Sigmoid colon (tissue), 7 donors: ENCODE measurements at places on chromosomes 5 and 9. TPM values are rescaled to one million over a fixed set of nuclear protein-coding genes. Genes with fewer than 3 reads are reported as not detected.

TNFSF8 gene
- total RNA-seq, result 1.4 TPM

DNA sequence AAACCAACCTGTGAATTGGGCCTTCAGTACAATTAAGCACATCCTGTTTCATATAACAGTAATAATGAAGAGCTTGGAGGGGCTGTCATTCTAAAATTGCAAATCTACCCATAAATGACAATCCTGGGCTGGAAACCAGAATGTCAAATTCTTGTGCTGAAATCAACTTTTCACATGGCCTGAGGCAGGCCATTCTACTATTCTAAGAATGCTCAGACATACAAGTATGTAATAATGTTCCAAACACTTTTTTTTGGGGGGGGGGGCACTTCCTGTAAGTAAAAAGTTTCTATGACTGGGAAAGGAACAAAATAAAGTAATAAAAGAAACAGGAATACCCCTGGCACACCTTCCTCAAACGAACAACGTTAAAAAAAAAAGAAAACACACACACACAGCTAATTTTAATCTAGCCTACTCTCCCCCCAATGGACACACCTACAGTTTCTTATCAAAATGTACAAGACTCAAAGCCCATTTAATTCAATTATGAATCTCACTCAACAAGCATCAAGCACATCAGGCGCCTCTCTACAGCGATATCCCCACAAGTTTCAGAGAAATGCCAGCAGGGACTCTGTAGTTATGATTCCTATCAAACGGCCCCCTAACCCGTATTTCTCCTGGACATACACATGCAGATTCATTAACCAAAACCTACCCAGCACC lies 1.4 kb downstream of the ETF1 start:
- H3K4me1 ChIP-seq, result peaks cover 55% of the 10 kb centered on the region
- peak overlapping the region; percentile 95 for H3K27ac ChIP-seq
- no peaks in the 10 kb centered on the region for H3K36me3 ChIP-seq
- no peak for DNase-seq

DNA sequence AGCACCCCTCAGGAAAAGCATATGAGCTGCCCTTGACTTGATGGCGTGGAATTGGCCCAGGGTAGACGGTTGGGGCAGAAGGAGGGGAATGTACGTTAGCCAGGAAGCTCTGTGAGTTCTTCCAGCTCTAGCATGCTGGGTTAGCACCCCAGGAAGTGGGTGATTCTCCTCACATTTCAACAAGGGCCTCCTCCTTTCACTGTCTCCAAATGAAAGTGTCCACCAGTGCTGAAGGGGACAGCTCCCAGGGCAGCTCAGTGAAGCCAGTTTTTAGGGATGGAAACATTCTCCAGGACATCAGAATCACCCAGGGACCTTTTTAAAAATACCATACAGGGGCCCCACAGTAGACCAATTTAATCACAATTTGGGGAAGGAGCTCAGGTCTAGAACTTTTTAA lies 17.2 kb upstream of the AFAP1L1 start:
- no peaks in the 10 kb centered on the region for H3K4me1 ChIP-seq
- no peak overlapping the region for H3K27ac ChIP-seq
- no peak overlapping the region for H3K4me3 ChIP-seq

DNA sequence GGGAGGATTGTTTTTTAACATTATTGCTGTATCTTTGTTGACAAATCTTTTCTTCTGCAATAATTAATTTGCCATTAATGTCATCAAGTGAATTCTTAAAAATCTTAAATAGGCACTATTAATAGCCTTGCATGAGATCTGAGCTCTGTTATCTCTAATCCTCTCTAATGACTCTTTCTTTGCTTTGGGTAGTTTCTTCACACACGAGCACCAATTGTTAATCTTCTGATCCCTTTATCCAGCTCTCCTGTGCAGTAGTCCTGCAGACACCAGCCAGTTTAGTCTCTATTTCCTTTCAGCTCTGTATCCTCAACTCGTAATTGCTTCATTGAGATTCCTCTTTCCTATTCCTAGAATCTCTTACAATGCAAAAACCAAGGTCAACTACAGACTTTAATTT lies 8.1 kb downstream of the SPINK14 start:
- H3K36me3 ChIP-seq, result no peaks in the 10 kb centered on the region
- no peak overlapping the region for H3K27ac ChIP-seq
- H3K4me3 ChIP-seq, result no peak overlapping the region
- no peaks in the 10 kb centered on the region for H3K27me3 ChIP-seq

SPATA31C1 gene
- total RNA-seq, result not detected

GRCh38 chr5:122173474-122174415 lies 44.4 kb downstream of the ZNF474 start:
- DNase-seq, result no peak
- H3K4me3 ChIP-seq, result no peak overlapping the region
- no peaks in the 10 kb centered on the region for H3K36me3 ChIP-seq
- H3K4me1 ChIP-seq, result peaks cover 11% of the 10 kb centered on the region

DNA sequence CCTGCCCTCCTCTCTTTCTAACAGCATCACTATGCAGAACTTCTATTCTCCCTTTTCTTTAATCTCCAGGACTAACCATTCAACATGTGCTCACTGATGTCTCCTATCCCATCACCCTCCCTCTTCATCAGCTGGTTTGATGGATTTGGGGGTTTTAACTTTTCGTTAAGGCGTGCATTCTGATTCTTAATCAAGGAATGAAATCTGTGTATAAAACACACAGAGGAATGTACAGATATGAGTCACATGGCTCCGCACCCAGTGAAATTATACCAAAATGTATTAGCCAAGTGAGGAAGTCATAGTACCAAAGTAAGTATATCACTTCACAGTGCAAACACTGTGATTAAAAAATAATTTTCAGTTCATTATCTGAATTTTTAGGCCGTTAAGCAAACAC lies 35.2 kb downstream of the MARCHF11 start:
- H3K36me3 ChIP-seq, result no peaks in the 10 kb centered on the region
- no peaks in the 10 kb centered on the region for H3K27me3 ChIP-seq
- no peaks in the 10 kb centered on the region for H3K4me1 ChIP-seq
- H3K4me3 ChIP-seq, result no peak overlapping the region

- H3K4me1 ChIP-seq, result no peaks in the 10 kb centered on the region
- no peaks in the 10 kb centered on the region for H3K36me3 ChIP-seq
- no peak overlapping the region for H3K4me3 ChIP-seq
- no peak for DNase-seq
- no peaks in the 10 kb centered on the region for H3K27me3 ChIP-seq
Observed at GRCh38 chr5:15621094-15621493, 121.1 kb downstream of the FBXL7 start.

ITGA2 gene
- 1.9 TPM for total RNA-seq

DNA sequence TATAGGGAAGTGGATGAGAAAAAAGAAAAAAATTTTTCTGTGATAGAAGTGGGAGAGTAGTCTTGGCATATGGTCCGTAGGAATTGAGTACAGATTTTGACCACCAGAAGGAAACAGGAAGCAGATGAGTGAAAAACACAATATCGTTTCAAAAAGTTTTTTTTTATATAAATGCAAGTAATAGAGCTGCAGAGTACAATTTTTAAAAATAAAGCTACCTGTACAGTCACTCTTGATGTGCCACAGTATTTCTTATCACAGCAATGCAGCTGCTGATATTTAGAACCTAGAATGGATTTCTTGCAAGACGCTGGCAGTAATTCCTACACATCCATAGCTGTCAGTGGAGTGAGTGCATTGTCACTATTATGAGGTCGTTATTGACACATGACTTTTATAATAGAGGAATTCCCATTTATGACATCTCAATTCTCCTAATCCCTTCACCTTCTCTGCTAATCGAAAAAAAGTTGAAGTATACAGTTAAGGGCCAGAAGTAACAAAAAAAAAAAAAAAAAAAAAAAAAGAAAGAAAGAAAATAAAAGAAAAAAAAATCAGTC lies 477.7 kb downstream of the TAF11L14 start:
- H3K27me3 ChIP-seq, result no peaks in the 10 kb centered on the region
- no peak overlapping the region for H3K27ac ChIP-seq
- H3K36me3 ChIP-seq, result no peaks in the 10 kb centered on the region

RIOK2 gene
- 19.5 TPM for total RNA-seq

GRCh38 chr9:73050887-73051550 lies 98.2 kb upstream of the ALDH1A1 start:
- H3K27ac ChIP-seq, result no peak overlapping the region
- H3K36me3 ChIP-seq, result no peaks in the 10 kb centered on the region
- no peaks in the 10 kb centered on the region for H3K27me3 ChIP-seq
- no peak overlapping the region for H3K4me3 ChIP-seq

DNA sequence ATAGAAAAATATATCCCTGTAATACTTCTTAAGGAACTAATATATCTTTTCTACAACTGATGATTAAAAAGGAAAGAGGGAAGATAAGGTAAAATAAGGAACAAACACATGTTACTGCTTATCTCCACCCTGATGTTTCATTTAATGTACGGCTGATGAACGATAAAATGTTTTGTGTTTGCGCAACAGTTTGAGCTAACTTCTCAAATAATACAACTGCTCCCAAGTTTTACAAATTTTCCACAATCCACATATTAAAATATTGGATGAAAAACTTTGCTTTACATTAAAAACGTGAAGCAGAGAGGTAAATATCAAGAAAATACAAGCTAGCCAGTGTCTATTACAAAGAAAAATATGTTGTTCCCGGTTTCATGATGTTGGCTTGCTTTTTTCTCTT lies 21.0 kb upstream of the CSNK1G3 start:
- DNase-seq, result no peak
- H3K4me3 ChIP-seq, result no peak overlapping the region
- H3K36me3 ChIP-seq, result no peaks in the 10 kb centered on the region
- peaks cover 17% of the 10 kb centered on the region for H3K4me1 ChIP-seq

- no peaks in the 10 kb centered on the region for H3K4me1 ChIP-seq
- no peak overlapping the region for H3K27ac ChIP-seq
- no peaks in the 10 kb centered on the region for H3K36me3 ChIP-seq
Observed at GRCh38 chr5:151622367-151623088, 31.4 kb upstream of the FAT2 start.
